Upper lobe of right lung (tissue), 1 donor: ENCODE measurements at places on chromosomes 13 and 19. TPM values are rescaled to one million over a fixed set of nuclear protein-coding genes. Genes with fewer than 3 reads are reported as not detected.

ZNF878 gene
- not detected for total RNA-seq

RASAL3 gene
- total RNA-seq = 19.1 TPM

GRCh38 chr13:50419896-50420295 is 404.7 kb downstream of the KCNRG start:
- H3K27me3 ChIP-seq = no peaks in the 10 kb centered on the region
- H3K4me3 ChIP-seq = no peak overlapping the region
- peak overlapping the region; percentile 37 for H3K27ac ChIP-seq
- peaks cover 5% of the 10 kb centered on the region for H3K4me1 ChIP-seq
- DNase-seq = no peak
- H3K36me3 ChIP-seq = no peaks in the 10 kb centered on the region

GRCh38 chr13:60663788-60664187 is 266.8 kb downstream of the TDRD3 start:
- H3K4me1 ChIP-seq = no peaks in the 10 kb centered on the region
- H3K4me3 ChIP-seq = no peak overlapping the region
- H3K27me3 ChIP-seq = no peaks in the 10 kb centered on the region
- no peaks in the 10 kb centered on the region for H3K36me3 ChIP-seq

GRCh38 chr19:7748756-7749155 is 1.4 kb upstream of the CD209 start:
- no peaks in the 10 kb centered on the region for H3K27me3 ChIP-seq
- H3K4me3 ChIP-seq = no peak overlapping the region
- H3K27ac ChIP-seq = no peak overlapping the region
- H3K4me1 ChIP-seq = no peaks in the 10 kb centered on the region
- H3K36me3 ChIP-seq = no peaks in the 10 kb centered on the region
